Muscle of arm (tissue), 14 donors: ENCODE measurements at places on chromosomes 7 and 10. TPM values are rescaled to one million over a fixed set of nuclear protein-coding genes. Genes with fewer than 3 reads are reported as not detected.

SLC18A3 gene
- not detected for polyA plus RNA-seq

GIMAP2 gene
- polyA plus RNA-seq: 6.3 TPM

SHH gene
- 3.0 TPM for polyA plus RNA-seq

DNA sequence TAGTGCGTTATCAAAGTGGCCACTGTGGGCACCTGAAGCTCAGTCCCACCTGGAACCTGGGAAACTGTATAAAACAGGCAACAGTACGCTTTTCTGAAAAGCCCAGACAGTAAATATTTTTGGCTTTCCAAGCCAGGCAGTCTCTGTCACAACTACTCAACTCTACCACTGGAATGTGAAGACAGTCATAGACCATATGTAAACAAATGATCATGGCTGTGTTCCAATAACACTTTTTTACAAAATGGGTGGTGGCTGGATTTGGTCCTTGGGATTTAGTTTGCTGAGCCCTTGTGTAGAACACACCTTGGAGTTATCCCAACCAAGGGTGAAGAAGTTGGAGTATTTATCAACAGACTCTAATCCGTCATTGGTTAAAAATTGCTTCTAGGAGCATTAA, 259.9 kb downstream of the SKIDA1 start:
- no peak for DNase-seq

GRCh38 chr7:29723599-29723998, 82.7 kb upstream of the WIPF3 start:
- peak; percentile 21 for DNase-seq

DNA sequence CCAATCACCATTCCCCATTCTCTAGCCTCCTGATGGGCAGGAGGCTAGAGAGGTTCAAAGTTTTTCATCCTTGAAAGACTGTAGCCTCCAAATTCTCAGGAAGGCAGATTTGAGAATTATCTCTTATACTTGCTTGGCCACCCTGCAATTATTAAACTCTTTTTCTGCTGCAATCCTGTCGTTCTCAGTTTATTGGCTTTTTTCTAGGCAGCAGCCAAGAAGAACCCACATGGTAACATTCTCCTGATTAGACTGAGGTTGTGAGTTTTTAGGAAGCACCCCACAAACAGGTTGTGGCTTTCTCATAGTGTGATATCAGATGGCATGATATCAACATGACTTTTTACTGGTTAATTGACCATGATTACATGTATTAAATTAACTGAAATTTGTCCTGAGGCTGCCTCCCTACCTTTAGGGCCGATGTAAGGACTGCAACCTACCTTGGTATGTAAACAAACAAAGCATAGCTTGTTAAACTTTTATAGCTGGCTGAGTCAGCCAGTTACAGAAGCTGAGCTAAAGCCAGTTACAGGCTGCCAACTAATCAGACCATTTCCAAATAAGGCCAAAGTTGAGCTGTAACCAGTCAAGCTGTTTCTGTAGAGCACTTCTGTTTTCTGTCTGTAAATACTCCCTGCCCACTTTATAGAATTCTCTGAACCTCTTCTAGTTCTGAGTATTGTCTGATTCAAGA, 3.2 kb upstream of the ZNF248 start:
- no peak for DNase-seq
